ENCODE measurements at places on chromosomes 5 and 9.

DNA sequence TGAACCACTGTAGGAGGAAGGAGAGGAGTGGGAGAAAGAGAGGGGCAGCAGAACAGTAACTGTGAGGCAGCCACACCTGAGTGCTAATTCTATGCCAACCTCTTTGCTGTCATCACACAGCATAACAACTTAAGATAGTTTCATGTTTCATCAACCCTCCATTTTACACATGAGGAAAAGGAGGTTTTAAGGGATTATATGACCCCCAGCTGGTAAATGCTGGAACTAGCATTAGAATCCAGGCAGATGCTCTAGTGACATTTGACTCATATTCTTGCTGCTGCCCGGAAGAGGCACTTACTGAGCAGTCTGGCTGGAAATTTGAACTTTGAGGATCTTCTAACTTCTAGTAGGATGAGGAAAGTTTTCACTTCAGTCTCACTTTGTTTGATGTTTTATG lies 24.1 kb upstream of the VLDLR start:
- no peak for DNase-seq

DNA sequence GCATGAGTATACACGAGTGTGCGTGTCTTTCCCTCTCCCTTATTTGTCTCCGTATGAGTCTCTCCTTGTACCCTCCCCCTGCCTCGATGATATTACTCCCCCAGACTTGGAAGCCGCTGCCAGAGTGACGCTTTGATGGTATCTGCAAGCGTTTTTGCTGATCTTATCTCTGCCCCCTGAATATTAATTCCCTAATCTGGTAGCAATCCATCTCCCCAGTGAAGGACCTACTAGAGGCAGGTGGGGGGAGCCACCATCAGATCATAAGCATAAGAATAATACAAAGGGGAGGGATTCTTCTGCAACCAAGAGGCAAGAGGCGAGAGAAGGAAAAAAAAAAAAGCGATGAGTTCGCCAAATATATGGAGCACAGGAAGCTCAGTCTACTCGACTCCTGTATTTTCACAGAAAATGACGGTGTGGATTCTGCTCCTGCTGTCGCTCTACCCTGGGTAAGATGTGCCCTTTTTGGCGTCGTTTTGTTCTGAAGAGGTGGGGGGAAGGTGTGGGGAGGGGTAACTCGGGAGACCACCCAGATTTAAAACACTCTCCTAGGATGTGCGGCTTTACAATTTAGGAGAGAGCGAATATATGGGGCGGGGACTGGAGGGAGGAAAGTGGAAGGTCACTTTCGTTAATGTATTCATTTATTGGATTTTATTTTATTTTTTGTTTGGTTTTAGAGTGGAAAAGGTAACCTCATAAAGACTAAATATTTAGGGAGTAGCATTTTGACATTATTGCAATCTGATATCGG lies at the start of gene GABRG2:
Gene GABRG2 (plus strand): TSS at position 119 of the 757 bp plus-strand sequence. CDS start 227 bp downstream, at position 346.
- no peak for DNase-seq

DNA sequence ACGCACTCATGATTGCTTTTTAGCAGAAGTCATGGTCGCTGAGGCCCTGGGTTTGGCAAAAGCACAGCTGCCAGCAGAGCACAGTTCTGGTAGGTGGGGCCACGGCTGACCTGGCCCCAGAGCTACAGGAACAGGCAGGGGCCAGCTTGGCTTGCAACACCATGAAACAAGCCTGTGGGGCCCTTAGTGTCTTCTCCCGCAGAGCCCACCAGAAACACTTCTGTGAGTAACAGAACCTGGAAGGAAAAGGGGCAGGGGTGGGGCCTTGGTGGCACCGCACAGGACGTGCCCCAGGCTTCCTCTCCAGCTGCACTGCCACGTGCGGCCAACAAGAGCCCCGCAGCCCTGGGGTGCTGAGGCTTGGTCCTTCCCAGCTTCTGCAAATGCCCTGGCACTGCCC lies 4.8 kb downstream of the ASB6 start:
- no peak for DNase-seq

DNA sequence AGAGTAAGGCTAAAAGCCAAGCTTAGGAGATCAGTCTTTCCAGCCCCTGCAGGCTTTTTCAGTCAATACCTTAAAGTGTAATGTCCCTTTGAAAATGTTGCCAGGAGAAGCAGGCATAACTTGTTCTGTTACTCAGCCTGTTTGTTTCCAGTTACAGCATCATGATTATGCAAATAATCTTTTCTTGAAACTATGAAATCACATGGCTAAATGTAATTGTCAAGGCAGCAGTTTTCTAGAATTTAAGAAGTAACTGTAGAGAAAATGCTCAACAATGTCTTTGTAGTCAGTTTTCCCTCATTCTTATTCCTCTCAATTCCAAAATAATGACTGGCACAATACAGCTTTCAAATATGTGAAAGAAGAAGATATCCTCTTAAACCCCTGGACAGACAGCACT lies 1.9 kb upstream of the GPR107 start:
- DNase-seq: no peak

DNA sequence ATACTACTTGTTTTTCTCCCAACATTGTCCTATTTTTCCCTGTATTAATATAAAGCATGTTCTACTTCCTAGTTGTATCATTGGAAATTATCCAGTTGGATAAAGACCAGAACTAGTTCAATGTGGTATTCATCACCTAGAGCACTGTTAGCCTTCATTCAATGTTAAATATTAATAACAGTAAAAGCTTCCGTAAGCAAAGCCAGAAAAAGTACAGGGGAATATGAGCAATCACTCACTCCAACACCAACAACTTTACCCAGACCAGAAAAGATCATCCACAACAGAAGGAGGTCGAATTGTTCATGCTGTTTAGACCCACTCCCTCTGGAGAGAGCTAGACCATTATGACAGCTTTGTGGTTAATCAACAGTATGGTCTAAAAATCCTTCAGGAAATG lies 728.4 kb downstream of the MAT2B start:
- no peak for DNase-seq

DNA sequence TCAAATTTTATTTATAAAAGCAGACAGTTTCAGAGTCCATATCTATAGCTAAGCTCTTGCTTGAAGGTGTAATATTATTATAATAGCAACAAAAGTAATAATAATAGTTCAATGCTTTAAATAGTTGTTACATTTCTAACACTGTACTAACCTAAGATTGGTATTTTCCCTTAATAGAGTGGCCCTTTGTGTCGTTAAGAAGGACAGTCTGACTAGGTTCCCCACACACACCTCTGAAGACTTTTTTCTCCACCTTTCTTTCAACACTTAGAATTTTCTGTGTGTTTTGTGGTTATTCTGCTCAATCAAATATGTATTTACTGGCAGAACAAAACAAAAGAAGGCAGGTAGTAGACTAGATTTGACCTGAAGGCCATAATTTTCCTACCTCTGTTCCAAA lies 223.2 kb upstream of the ACO1 start:
- DNase-seq: no peak

DNA sequence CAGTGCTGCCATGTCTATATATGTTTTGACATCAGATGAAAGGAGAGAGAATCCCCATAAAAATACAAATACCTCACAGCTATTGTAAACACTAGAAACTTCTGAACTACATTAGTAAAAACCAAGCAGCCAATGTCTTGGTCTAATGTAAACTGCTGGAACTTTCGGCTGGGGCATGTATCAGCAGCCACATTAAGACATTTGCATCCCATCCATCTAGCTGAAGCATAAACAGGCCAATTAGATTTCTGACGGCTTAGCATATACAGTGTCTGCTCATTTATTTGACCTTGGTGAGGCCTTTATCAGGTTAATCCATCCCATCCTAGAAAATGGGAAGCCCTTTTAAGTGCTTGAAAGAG lies 65.7 kb downstream of the PTCH1 start:
- DNase-seq: no peak

GRCh38 chr5:31688515-31689092 lies 49.7 kb downstream of the PDZD2 start:
- no peak for DNase-seq

DNA sequence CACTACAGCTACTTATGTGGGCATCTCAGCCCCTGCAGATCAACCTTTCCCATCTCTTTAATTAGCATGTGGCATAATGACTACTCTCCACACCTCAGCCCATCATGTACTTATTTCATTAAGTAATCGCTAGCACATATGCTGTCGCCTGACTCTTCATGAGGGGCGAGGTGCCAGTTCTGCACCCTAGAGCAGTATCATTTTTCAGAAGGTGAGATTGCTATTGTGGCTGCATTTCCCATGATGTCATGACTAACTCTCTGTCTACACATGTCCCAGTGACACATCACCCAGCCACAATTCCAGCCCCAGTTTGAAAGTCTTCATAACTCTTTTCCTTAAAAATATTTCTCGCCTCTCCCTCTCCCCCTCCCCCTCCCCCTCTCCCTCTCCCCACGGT lies 7.6 kb upstream of the F2RL1 start:
- DNase-seq: no peak

- DNase-seq: no peak
Observed at GRCh38 chr5:645421-645820, 33.3 kb downstream of the CEP72 start.

- DNase-seq: no peak
Observed at GRCh38 chr5:15012061-15012460, 140.5 kb upstream of the ANKH start.

DNA sequence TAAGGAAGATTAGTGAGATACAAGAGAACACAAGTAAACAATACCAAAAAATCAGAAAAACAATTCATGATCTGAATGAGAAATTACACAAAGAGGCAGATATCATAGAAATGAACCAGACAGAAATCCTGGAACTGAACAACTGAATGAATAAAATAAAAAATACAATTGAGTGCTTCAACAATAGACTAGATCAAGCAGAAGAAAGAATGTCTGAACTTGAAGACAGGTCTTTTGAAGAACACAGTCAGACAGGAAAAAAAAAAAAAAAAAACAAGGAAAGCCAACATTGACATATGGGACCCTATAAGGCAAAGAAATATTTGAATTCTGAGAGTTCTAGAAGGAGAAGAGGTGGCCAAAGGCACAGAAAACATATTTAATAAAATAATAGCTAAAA lies 115.2 kb downstream of the ZDHHC21 start:
- no peak for DNase-seq

GRCh38 chr9:136666372-136667213 lies 3.9 kb downstream of the EGFL7 start:
- DNase-seq: no peak

- no peak for DNase-seq
Observed at GRCh38 chr5:157476702-157477408, 16.8 kb downstream of the NIPAL4 start.

DNA sequence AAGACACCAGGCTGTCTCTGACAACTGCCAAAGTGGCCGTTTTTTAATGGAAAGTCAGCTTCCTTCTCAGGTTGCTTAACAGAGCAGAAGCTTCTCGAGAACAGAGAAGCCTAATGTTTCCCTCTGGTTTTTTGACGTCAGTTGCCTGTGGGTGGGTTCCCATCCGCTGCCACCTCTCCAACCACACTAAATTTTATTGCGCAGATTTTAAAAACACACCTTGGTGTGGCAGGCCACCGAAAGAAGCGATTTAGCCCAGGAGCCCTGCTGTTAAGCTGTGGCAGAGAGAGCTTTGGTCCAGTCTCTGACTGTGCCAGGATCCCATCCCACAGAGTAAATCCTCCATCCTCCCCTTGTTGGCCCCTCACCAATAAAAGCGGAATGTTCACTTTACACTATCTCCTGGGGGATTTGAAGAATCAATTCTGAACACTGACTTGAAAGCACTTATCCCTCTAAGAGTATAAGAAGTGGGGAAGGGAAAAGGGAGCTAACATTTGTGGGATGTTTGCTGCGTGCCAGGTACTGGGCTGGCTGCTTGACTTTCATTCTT lies 181.6 kb downstream of the AOPEP start:
- no peak for DNase-seq

GRCh38 chr9:91698266-91698665 lies 251.8 kb downstream of the ROR2 start:
- DNase-seq: no peak

DNA sequence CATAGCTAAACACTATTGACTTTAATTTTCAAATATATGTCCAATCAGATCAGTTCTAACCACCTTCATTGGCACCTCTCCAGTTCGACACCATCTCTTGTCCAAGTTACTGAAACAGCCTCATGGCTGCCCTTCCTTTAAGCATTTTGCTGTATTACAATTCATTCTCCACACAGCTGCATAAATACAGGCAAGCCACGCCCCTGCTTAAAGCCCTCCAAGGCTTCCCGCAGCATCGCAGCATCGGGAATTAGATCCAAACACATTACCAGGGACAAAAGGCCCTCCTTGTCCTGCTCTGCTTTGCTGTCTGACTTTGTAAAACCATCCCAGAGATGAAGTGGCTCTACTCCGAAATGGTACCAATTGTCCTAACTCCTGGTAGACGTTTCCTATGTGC lies 75.1 kb upstream of the RAI14 start:
- no peak for DNase-seq

- no peak for DNase-seq
Observed at GRCh38 chr5:98750693-98751092, 22.8 kb upstream of the RGMB start.

DNA sequence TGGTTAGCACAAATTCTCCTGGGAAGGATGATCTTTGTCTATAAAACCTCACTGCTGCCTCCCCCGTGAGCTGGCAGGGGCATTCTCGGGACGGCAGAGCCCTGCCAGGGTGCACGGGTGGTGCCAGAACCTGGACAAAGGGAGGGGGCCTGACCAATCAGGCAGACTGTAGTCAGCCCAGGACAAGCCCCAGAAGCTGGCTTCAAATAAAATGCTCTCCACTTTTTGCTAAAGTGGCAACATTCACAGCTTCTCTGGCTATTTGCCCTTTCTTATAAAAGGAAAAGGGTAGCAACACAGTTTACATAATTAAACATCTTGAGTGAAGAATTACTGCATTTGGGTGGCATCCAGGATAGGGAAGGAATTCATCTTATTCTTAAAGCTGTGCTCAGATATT lies 14.4 kb downstream of the IL9 start:
- DNase-seq: no peak

- no peak for DNase-seq
Observed at GRCh38 chr5:113806250-113806649, 292.8 kb downstream of the YTHDC2 start.

GRCh38 chr5:61339764-61340163 lies 7.7 kb downstream of the ZSWIM6 start:
- DNase-seq: no peak

DNA sequence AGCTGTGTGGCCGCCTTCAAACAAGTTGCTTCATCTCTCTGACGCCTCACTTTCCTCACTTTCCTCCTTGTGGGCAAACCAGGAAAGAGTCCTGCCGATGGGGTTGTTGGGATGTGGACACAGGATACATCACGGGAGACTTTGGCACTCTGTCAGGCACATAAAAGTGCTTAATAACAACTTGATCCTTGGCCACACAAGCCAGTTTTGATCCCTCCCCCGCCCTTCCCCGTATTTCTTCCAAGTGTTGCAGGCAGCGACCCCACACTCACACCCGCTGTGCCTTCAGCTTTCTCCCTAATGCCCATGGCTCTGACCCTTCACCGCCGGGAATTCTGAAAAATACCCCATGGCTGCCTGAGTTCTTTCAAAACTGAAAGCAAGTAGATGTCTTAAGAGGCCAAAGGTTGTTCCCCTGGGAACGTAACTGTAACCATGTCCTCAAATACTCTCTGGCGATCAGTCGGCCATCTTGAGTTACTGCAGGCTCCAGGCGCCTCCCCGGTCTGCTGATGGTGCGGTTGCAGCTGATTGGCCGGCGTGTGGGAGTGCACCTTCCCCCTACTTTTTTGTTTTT lies 59.8 kb downstream of the ARHGEF37 start:
- no peak for DNase-seq

Measured in activated naive CD8-positive, alpha-beta T cell treated with anti-CD3 and anti-CD28 coated beads, Interleukin-2, amount 10 ng/mL, durations not matched to agents 7 days and 5 days (primary cell).